ENCODE measurements at places on chromosomes 3 and 15.

- DNase-seq: no peak
Observed at GRCh38 chr15:70284438-70285214, 186.9 kb upstream of the TLE3 start.

GRCh38 chr3:15795651-15796308, 2.0 kb downstream of the ANKRD28 start:
- DNase-seq: peak; percentile 35

DNA sequence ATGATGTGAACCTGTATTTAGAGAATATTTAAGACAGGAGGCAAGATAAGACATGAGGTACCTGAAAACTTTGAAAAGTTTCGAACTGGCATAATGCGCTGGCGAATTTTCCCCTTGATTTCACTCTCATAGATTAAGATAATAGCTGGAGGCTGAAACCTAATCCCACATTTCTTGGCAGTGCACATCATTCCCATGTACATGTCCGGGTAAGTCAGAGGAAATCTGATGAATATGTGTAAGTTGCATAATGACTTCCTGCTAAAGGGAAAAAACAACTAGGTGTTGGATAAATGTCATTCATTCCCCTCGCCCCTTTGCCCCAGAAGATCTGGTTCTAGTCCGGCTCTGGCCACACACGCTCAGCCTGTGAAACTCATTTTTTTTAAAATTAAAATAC, 3.6 kb downstream of the CEP19 start:
- no peak for DNase-seq

DNA sequence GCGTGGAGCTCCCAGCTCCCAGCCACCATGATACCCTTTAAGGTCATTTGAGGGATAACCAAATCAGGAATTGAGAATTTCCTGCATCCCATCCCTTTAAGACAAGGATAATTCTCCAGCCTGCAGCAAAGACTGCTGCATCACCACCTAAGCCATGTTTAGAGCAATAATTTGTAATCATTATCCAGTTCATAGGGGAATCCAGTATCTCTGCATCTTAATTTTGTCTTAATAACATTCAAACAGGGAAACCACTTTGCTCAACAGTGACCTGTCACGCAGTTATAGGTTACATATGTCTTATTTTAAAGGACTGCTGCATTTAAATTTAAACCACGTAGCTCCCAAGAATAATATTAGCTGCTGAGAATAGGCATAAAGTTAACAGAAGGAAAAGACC, 188.4 kb downstream of the SSR3 start:
- DNase-seq: no peak

- peak; percentile 66 for DNase-seq
Observed at GRCh38 chr3:24493746-24494617, 668 bp downstream of the THRB start.

DNA sequence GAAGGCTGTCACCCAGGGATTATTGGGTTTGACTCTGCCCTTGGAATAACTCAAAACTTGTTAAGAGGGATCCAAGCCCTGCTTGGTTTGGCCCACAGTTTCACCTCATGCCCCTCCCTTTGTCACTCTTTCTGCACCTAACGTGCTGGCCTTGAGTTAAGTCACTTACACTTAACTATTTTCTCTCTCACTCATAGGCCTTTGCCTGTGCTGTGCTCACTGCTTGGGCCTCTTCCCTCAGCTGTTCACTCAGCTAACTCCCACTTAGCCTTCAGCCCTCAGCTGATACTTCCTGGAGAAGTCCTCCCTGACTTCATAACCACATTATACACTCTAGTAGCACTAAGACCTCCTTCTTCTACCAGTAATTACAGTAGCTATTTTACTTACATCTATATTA, 133.3 kb downstream of the CMSS1 start:
- DNase-seq: no peak

- DNase-seq: peak; percentile 5
Observed at GRCh38 chr15:33007303-33007855, 187.1 kb downstream of the FMN1 start.

DNA sequence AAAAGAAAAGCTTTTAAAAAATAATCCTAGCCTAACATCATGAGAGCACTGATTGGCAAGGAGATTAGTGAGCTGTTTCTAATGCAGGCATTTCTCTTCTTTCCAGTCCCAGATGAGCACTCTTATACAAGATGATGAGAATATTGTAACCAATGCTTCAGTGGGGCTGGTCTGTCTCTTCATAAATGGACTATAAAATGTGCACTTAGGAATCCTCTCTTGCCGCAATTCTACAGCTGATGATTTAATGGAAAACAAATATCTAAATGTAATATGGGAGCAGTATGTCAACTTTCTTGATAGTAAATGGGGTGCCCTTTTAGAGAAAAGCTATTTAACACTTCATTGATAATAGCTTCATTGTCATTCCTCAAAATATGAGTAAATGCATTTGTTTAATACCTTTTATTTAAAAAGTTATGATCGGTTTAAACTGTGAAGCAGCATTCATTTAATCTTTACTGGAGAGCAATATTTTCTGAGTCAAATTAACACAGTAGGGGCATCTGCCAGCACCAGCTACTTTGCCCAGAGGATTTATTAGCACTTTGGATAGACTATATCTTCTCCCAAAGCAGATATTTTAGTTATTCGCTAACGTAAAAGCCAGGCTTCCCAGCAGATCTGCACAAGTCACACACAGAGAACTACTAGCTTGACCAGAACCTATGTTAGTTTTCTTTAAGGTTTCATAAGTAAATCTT, 985.9 kb downstream of the DIPK2A start:
- DNase-seq: no peak

- DNase-seq: no peak
Observed at GRCh38 chr3:52848617-52849016, 13.8 kb upstream of the MUSTN1 start.

GRCh38 chr3:163327086-163327485, 1751.2 kb downstream of the SI start:
- no peak for DNase-seq

DNA sequence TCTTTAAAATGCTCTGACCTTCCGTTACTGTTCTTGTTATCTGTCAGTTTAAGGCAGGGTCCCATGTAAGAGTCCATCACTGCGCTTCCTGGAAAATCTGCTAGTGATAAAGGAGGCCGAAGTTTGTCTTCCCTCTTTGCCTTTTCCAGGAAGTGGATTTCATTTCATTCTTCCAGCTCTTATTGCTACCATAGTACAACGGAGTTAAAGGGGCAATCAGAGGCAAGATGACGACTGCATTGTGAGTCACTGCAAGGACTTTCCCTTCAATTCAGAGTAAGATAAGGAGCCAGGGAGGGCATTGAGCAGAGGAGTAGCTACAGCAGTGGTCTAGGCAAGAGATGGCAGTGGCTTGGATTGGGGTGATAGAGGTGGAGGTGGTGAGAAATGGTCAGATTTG, 17.2 kb upstream of the DET1 start:
- peak; percentile 82 for DNase-seq

GRCh38 chr15:55661428-55661827, 73.3 kb upstream of the PYGO1 start:
- DNase-seq: no peak

DNA sequence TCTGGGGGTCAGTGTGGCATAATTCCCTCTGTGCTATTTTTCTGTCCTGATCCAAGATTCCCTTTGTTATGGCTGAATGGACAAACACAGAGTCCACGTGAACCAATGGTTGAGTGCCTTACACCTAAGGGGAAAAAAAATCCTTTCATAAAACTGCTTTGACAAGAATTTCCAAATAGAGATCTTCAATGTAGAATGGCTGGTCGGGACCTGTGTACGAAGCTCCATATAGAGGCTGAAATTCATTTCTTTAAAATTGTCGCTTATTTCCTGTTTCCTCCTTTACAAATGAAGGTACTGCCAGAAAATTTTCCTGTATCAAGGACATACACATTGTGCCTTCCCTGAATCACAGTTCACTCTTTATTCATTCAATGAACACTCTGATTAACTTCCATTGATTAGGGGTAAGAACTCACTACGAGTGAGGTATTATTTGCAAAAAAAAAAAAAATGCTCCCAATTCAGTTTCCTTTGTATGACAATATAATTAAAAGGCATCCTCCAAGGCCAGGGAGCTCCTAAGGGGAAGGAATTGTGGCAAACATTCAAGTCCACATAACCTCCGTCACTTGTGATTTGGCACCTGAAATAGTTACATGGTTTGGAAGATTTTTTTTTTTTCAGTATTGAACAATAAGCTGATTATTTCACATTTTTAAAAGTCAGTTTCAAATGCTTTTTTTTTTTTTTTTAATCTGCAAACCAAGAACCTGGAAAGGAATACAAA, 293.8 kb downstream of the MEX3B start:
- no peak for DNase-seq

DNA sequence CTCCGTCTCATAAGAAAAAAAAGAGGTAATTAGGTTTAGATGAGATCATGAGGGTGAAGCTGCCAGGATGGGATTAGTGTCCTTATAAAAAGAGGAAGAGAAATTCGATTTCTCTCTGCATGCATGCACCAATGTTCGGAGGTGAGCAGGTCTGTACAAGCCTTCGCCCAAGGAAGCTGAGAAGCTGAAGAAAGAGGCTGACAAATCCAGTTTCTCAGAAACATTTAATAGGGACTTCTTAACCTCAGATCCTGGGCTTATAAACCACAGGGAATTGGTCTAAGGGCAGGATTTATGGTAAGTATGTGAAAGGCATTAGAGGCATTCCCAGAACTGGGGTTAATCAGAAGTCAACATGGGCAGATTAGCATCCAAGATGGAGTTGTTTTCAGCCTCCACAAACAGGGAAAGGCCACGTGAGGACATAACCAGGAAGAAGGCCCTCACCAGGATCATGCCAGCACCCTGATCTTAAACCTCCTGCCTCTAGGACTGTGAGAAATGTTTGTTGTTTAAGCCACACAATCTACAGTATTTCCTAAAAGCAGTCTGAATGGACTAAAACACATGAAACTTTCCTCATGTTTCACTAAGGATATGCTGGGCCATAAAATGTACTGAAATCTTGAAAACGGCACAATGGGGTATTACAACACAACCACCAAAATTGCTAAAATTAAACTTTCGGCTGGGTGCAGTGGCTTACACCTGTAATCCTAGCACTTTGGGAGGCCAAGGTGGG, 11.3 kb downstream of the SHISA5 start:
- no peak for DNase-seq

DNA sequence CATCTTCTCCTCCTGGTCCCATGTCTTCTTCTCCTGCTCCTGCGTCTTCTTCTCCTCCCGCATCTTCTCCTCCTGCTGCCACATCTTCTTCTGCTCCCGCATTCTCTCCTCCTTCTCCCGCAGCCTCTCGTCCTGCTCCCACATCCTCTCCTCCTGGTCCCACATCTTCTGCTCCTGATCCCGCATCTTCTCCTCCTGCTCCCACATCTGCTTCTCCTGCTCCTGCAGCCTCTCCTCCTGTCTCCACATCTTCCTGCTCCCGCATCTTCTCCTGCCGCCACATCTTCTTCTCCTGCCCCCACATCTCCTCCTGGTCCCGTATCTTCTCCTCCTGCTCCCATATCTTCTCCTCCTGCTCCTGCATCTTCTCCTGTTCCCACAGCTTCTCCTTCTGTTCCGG, 6.4 kb downstream of the GOLGA6L2 start:
- DNase-seq: no peak

DNA sequence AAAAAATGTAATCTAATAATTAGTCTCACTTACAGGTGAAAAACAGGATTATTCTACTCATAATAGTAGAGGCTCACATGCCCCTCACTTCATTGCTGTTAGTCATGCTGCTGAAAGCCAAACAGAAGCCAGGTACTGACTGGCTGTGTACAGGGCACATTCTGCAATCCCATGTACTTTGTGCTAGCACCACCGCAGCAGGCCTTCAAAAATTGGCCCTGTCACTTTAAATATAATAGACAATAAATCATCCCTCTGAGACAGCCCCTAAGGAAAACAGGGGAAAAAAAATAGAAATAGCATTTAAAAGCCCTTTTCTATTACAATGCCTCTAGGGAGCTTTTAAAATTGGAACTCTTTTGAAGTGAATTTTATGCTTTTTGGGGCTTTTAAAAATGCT, 723.8 kb downstream of the TUSC7 start:
- DNase-seq: no peak

GRCh38 chr3:168288511-168289401, 193.0 kb upstream of the GOLIM4 start:
- no peak for DNase-seq

- DNase-seq: no peak
Observed at GRCh38 chr15:91950631-91951329, 97.3 kb downstream of the SLCO3A1 start.

DNA sequence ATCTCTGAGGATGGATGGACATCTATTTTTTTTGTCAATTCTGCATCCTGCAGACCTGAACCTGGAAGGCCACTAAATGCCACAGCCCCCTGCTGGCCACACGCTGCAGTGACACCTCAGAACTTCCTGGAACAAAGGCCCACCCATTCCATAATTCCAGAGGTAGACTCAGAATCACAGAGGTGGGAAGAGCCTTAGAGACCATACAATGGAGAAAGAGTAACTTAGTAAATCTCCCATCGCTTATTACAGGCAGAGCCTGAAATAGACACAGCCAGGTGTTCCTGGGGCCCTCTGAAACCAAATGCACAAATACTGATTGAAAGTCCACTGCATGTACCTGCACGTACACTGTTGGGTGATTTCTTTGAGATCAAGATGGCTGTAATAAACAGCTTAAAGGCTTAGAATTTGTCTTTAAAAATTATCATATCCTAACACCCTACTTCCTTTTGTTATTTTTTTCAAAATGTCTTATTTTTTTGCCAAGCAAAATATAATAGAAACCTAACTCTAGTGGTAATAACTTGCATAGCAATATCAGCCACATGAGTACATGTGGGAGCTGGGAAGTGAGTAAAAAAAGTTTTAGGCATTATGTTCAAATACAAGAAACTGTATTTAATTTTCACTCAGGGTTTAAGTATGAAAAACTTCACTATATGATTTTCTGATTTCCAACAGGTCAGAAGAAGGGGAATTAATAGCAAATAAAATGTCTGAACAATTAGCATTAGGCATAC, 62.7 kb downstream of the EOMES start:
- DNase-seq: peak; percentile 70

- DNase-seq: no peak
Observed at GRCh38 chr15:69159805-69160140, 662 bp upstream of the GLCE start.

DNA sequence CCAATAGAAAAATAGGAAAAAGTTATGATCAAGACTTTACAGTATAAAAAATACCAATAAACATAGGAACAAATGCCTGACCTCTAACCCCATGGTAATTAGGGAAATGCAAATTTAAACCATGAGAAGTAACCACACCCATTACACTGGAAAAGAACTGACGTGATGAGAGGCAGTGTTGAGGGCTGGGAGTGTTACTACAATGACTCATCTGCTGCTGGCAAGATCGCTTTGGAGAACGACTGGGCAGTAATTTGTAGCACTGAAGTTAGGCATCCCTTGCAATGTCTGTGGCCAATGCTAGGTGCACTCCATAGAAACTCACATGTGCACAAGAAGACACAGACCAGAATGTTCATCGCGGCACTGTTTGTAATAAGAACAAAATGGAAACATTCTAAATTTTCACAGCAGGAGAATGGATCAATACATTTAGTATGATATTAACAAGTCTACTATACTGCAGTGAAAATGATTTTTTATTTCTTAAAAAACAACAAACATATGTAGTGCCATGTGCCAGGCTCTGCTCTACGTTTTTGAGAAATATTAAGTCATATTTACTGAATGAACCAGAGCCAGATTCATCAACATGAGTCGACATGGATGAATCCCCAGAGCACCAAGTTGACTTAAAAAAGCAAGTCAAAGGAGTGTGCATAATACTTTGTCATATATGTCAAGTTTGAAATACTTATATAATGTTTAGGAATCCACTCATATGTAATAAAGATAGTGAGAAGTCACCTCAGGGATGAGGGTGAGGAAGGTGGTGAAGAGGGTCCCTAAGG, 37.6 kb upstream of the EPHB3 start:
- peak; percentile 48 for DNase-seq

- DNase-seq: no peak
Observed at GRCh38 chr3:81375921-81376320, 385.5 kb downstream of the GBE1 start.

GRCh38 chr3:14488286-14489041, 51.7 kb downstream of the GRIP2 start:
- DNase-seq: no peak

All from K562 (cell line).